ENCODE measurements at places on chromosomes 6 and 20.

GRCh38 chr20:17836303-17836861 is 132.2 kb downstream of the SNX5 start:
- peak; percentile 97 for DNase-seq

GRCh38 chr20:53734006-53734688 is 140.5 kb upstream of the ZNF217 start:
- DNase-seq = peak; percentile 76

DNA sequence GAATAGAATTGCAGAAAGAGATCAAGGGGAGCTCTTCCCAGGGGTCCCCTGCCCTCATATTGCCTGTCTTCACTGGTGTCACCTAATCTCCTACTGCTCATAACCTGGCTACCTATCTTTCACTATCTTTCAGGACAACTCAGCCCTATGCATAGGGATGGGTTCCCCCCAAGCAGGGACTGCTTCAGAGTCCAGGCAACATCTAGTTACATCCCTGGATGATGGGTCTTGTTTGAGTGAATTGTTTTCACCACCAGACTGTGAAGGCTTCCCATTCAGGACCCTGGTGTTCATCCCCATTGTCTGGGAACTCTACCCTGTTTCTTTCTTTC is 850 bp upstream of the HECA start:
- DNase-seq = no peak

DNA sequence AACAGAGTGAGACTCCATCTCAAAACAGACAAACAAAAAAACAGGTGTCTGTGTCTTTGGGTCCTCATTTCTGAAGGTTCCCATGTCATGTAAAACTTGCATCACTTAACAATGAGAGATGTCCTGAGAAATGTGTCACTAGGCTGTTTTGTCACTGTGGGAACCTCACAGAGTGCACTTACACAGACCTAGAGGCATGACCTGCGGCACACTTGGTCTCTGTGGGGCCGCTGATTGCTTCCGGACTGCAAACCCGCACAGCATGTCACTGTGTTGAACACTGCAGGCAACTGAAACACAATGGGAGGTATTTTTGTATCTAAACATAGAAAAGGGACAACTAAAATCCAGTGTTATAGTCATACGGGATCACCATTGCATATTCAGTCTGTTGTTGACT is 42.3 kb upstream of the TMEM181 start:
- DNase-seq = no peak

DNA sequence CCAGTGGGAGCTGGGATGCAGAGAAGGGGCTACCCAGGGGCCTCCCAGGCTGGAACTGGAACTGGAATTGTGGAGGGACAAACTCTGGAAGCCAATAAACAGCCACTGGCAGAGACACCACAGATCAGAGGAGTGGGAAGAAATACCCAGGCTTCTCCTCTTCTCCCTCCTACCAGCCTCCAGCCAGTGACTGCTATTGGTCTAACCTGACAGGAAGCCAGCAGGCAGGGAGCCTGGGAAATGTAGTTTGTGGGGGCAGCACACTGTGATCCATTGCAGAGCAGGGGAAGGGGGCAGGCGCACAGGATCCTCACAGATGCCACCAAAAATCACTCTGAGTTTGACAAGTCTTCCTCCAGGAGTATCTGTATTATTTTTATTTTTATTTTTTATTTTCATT is 12.1 kb upstream of the MLN start:
- DNase-seq = no peak

- DNase-seq = no peak
Observed at GRCh38 chr6:65448866-65449265, 258.2 kb downstream of the EYS start.

GRCh38 chr6:31152781-31153180 is 4.8 kb downstream of the CCHCR1 start:
- no peak for DNase-seq

GRCh38 chr6:37139230-37139962 is 30.6 kb upstream of the PIM1 start:
- DNase-seq = no peak

- DNase-seq = no peak
Observed at GRCh38 chr6:99603421-99604165, 3.0 kb upstream of the PRDM13 start.

DNA sequence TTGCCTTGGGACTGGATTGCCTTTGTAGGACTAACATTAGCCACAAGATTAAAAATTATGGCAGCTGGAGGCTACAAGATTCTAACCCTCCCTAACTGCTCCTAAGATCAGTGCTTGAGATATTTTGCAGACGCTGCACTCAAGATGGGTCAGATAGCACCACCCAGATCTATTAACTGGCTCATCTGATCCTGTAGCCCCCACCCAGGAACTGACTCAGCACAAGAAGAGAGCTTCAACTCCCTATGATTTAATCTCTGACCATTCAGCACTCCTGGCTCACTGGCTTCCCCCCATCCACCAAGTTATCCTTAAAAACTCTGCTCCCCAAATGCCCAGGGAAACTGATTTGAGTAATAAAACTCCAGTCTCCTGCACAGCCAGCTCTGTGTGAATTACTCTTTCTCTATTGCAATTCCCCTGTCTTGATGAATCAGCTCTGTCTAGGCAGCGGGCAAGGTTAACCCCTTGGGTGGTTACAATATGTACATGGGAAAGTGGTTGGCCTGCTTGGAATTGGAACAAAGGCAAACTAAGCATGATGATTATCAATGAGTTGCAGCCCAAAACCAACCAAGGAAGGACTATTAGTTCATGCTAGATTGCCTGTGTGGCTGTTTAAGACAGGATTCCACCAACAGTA is 111.3 kb downstream of the OR2B2 start:
- DNase-seq = no peak

DNA sequence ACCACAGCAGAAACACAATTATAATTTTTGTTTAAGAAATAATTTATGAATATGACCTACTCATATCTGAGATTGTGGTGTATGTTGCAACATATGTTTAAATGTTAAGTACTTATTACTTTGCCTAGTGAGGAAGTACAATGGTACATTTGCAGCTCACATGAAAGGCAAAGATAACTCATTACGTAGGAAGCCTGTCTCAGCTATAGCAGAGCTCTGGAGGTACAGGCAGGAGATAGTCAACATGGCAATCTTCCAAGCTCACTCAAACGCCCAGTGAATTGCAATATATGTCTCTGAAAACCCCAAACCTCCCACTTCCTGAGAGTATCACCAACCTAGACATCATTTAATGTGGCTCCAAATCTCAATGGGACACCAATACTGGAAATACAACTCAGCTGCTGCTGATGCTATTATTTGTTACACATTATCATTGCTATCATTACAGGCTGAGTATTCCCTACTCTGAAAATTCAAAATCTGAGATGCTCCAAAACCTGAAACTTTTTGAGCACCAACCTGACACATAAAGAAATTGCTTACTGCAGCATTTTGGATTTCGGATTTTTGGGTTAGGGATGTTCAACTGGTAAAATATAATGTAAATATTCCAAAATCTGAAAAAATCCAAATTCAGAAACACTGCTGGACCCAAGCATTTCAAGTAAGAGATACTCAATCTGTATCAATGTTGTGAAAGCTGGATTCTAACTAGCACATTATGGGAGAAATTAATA is 25.1 kb upstream of the GSTA4 start:
- no peak for DNase-seq

DNA sequence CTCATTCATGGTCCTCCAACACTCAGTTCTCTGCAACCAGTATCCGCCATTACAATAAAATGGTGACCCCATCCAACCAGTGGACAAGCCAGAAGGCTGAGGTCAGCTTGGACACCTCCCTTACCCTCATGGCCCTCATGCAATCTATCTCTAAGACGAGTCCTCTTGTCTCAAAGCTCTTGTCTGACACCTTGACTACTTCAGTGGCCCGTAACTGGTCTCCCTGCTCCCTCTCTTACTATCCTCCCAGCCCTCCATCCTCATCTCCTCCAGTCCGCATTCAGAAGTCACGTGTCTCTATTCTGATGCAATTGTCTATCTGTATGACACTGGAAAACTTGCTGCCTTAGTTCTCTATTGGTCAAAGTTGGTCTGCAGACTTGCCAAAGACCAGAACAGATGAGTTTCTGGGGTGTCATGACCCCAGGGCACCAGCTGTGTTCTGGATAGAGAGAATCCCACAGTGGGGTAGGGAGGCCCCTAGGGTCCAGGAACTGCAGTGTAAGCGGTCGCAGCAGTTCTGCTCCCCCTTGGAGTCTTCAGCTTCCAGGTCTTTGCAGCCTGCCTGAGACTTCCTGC is 59.6 kb upstream of the RNF24 start:
- no peak for DNase-seq

- no peak for DNase-seq
Observed at GRCh38 chr6:159460476-159460875, 232.6 kb downstream of the SOD2 start.

DNA sequence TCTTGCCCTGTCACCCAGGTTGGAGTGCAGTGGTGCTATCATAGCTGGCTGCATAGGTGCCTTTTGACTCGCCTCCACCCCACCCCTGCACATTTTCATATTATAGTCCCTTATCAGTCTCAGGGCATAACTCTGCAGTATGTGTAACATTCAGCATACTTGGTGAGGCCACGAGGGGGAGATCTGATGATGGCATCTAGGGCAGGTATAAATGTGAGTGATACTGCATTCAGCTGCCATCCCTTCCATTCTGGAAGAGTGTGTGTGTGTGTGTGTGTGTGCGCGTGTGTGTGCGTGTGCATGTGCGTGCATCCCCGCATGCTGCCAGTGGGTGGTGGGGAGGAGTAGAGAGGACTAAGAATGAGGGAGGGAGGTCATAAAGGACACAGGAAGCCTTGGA is 81.4 kb downstream of the JARID2 start:
- no peak for DNase-seq

DNA sequence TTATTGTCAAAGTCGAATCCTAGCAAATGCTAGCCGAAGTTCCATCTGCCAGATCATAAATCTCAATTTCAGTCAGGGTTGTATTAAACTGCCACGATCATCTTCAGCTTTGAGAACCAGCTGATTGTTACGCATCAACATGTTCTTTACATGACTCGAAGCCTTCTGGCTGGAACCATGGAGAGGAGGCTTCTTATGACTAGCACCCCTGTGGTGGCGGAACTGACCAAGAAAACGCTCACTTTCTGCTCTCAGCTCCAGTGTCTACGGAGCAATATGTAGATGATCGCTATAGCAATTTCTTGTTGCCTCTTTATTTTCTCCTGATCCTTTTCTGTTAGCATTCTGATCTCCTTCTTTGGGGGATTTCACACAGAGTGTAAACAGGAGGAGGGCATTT is 479.4 kb upstream of the SLC35B3 start:
- no peak for DNase-seq

GRCh38 chr6:25793970-25794369 is 37.9 kb downstream of the SLC17A1 start:
- DNase-seq = no peak

DNA sequence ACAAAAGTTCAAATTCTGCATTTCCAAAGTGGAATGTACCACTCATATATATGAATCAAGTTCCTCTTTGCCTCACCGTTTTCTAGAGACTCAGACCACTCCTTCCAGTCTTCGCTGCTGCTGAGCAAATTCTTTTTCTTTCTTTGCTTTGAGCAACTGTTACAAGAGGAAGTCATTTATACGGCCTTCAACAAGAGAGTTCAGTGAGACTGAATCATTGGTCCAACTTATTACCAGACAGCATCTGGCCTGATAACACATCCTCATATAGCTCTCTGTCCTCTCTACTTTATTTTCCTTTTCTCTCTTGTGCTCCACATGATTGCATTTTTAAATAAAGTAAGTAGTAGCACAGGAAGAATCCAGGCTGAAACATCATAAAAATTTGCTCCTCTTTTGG is 652.7 kb downstream of the PHF3 start:
- no peak for DNase-seq

DNA sequence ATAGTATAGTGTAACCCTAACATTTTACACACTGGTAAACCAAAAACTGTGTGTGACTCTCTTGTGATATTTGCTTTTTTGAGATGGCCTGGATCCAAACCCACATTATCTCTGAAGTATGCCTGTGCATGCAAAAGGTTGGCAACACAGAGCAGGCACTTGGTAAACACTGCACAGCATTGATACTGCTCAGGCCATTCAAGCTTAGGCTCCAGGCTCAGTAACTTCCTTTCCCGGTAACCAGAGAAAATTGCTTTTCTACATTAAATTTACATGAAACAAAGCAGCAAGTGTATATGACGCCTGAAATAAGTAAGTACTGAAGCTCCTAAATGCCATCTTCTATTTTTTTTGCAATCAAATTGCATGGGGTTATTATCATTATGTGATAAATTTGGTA is 205.7 kb downstream of the EPM2A start:
- DNase-seq = no peak

GRCh38 chr20:49562311-49563014 is 5.5 kb downstream of the PTGIS start:
- DNase-seq = peak; percentile 86

- no peak for DNase-seq
Observed at GRCh38 chr6:45651301-45651700, 273.6 kb upstream of the SUPT3H start.

GRCh38 chr6:139473231-139473701 is 98.8 kb upstream of the CITED2 start:
- peak; percentile 20 for DNase-seq

- no peak for DNase-seq
Observed at GRCh38 chr6:39803872-39804271, 11.7 kb downstream of the DAAM2 start.

DNA sequence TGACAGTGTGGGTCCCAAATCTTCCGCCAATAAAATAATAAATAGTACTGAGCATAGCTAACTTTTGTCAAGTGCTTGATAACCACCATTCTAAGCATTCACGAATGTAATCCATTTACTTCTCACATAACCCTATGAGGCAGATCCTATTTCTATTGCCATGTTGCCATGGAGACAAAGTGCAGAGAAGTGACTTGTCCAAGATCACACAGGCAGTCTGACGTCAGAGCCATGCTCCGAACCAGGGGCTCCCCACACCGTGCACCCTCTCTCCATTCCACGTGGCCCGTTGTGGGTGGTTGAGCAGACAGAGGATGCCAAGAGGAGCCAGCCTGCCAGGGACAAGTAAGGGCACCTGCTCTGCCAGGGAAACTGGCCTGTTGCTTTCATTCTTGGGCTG is 38.9 kb downstream of the CDH22 start:
- DNase-seq = no peak

DNA sequence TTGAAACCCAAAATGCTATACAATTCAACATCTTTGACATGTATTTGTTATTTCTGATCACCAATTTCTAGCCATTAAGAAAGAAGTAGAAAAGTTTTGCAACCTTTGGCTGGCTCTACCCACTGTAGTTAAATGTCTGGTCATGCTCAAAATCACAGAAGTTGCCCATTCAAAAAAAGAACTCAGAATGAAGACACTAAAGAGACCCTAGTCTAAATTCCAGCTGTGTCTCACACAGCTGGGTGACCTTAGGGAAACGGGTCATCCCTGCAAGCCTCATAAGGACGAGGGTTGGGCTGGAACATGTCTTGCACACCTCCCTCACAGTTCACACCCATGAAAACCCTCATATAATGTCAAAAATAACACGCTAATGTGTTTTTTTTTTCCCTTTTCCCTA is 10.3 kb downstream of the FOXQ1 start:
- DNase-seq = no peak

DNA sequence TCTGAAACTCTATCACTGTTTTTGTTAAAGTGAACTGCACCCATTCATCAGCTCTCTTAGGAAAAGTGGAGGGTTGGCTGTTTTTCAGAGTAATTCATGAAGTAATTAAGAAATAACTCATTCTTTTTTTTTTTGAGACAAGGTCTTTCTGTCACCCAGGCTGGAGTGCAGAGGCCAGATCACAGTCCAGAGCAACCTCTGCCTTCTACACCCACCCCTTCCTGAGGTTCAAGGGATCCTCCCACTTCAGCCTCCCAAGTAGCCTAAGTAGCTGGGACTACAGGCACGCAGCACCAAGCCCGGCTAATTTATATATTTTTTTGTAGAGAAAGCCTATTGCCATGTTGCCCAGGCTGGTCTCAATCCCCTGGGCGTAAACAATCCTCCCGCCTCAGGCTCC is 2.6 kb downstream of the ZNFX1 start:
- DNase-seq = no peak
